Activated CD4-positive, alpha-beta T cell treated with anti-CD3 and anti-CD28 coated beads, Interleukin-2, amount 10 ng/mL, durations not matched to agents 24 days and 14 days (primary cell): ENCODE measurements at places on chromosomes 5 and 9. TPM values are rescaled to one million over a fixed set of nuclear protein-coding genes. Genes with fewer than 3 reads are reported as not detected.

DNA sequence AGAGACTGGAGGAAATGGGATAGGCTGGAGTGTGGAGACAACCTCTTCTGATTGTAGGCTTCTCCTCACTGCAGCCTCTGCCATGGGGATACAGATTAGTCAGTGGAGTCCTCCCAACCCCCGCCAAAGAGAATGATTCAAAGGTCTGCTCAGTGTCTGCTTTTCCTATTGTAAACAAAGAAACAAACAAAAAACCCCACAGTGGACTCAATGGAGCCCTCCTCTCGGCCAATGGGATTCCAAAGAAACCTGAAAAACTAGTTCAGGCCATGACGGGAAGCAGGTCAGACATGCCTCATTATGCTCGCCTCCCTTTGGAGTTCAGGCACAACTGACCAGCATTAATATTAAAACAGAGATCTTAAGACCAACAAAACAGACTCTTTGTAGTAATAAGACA lies 85.8 kb downstream of the SEC61B start:
- no peak for DNase-seq

GRCh38 chr9:93148721-93149120 lies 14.7 kb upstream of the NINJ1 start:
- DNase-seq, result no peak

- no peak for DNase-seq
These were observed 373.9 kb downstream of the CHSY3 start for GRCh38 chr5:130278136-130278535.

Gene WDR41
- total RNA-seq, result 30.9 and 32.6 TPM in 2 replicates

Gene AMBP
- not detected in 2 replicates for total RNA-seq

Gene PCDHGA10
- total RNA-seq, result 0.07 and 0.21 TPM in 2 replicates

DNA sequence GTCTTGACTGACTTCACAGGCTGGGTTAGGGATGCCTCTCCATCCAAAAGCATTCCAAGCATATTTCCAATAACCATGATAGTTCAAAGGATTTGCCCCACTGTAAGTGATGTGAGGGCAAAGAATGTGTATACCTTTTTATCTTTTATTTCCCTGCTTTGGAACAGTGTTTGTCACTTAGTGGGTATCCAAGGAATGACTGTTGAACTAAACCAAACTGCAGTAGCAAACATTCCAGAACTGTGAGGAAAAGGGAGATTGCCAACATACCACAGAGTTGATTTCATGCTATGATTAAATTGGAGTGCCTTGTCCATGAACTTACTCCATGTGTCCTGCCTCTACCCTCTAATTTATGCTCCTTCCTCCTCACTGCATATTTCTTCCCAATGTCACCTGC lies 400.0 kb downstream of the KIAA0825 start:
- no peak for DNase-seq

- peak; percentile 60 for DNase-seq
These were observed 488 bp downstream of the COL15A1 start for GRCh38 chr9:98944057-98944733.

Gene CDH12
- total RNA-seq, result not detected in 2 replicates

Gene SPEF2
- 5.5 and 5.8 TPM in 2 replicates for total RNA-seq

DNA sequence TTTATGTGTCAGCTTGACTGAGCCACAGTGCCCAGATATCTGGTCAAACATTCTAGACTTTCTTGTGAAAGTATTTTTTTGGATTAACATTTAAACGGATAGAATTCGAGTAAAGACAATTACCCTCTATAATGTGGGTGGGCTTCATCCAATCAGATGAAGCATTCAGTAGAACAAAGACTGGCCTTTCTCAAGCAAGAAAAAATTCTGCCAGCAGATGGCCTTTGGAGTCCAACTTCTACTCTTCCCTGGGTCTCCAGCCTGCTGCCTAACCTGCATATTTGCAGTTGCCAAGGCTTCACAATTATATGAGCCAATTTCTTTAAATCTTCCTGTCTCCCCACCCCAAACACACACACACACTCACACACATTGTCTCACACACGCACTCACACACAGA lies 86.4 kb downstream of the MED10 start:
- DNase-seq, result peak; percentile 67

Gene KLF4
- 1.0 and 1.2 TPM in 2 replicates for total RNA-seq

Gene PTGS1
- total RNA-seq, result 0.26 and 0.28 TPM in 2 replicates

DNA sequence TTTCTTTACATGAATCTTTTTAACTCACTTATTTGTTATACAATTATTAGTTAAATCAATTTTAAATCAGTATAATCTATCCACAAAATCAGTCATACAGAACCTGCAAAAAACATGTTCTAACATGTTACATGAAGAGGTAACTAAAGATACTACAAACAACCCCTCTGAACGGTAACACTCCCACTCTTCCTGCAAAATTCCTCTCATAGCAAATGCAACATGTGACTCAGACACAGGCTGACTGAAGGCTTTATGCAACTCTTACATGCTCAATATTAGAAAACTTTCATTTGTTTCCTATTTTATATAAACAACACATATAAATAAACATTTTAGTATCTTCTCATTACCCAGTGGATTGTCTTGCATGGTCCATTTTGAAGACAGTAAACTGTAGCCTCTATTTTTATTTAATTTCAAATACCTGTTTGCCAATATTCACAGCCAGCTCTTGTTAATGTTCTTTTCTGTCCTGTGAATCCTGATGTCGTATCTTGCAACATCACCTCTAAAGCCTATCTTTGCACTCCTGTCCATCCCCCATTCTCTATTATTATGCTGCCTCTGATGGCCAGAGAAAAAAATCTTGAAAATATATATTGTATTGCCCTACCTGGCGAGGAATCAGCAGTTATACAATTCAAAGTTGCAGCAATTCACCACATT lies 100.5 kb upstream of the CCDC152 start:
- DNase-seq, result no peak

DNA sequence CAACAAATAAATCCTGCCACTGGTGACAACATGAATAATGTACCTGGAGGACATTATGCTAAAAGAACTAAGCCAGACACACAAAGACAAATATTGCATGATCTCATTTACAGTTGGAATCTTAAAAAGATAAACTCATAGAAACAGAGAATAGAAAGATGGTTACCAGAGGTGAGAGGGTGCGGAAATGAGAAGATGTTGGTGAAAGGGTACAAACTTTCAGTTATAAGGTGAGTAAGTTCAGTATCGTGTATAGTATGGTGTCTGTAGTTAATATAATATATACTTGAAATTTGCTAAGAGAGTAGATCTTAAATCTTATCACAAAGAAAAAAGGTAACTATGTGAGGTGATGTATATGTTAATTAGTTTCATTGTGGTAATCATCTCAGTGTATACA lies 63.3 kb downstream of the PRRC1 start:
- no peak for DNase-seq

GRCh38 chr9:32344551-32345182 lies 39.8 kb upstream of the ACO1 start:
- peak; percentile 68 for DNase-seq

GRCh38 chr5:132183723-132184122 lies 43.9 kb downstream of the P4HA2 start:
- no peak for DNase-seq

Gene NXNL2
- total RNA-seq, result not detected in 2 replicates

Gene FOXI1
- total RNA-seq, result 0.09 TPM in 1 of 2 replicates, not detected in the other

GRCh38 chr5:32168460-32169033 lies 5.6 kb downstream of the GOLPH3 start:
- DNase-seq, result no peak

- no peak for DNase-seq
These were observed 249.6 kb downstream of the NSG2 start for GRCh38 chr5:174294891-174295620.

- DNase-seq, result no peak
These were observed 727 bp upstream of the ADRB2 start for GRCh38 chr5:148825716-148826052.

DNA sequence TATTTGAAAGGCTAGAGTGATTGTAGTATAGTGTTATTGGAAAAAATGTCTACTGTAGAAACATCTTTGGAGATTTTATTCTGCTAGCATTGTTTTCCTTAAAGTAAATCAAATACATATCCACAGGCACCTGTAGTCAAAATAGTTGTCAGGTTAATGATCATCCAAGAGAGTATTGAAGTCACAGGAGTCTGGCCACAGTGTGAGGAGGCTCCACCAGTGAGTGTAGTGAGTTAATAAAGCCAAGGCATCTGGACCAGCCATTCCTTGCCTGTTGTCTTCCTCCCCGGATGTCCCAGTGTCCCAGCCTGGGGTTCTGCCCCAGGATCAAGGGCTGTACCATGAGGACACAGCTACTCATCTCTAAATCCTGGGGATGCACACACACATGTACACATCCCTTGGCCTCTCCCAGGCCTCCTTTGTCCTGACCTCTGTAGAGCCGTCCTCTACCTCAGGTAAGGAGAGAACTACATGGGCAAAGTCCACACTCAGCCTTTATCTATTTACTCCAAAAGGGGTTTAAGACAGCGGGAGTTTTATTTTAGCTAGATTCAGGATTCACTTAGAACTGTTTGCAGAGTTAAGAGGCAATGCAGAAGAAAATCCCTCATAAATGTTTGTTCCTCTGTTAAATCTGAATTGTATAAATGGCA lies 3.7 kb downstream of the PIK3R1 start:
- DNase-seq, result no peak

Gene NR5A1
- not detected in 2 replicates for total RNA-seq

DNA sequence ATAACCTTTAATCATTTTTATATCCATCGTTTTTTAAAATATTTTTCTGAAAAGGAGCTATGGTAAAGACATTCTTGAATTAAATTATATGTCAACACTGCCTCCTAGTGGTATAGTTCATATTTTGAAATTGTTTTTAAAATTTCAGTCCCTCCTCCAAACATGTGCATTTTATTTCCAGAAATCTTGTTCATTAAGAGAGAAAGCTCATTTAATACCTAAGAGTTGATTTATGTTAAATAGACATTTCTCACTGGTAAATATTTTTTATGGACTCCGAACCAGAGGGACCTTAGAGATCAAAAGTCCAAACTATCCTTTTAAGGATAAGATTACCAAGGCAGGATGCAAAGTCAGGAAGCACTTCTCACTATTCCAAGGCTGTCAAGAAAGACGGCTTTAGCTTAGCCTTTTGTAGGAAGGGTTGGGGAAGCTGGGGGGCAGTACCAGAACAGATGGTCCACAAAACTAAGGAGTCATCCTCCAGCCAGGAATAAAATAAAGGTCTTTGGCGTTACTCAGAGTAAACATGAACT lies 21.6 kb downstream of the BHMT start:
- no peak for DNase-seq

Gene NSG2
- total RNA-seq, result not detected in 2 replicates

DNA sequence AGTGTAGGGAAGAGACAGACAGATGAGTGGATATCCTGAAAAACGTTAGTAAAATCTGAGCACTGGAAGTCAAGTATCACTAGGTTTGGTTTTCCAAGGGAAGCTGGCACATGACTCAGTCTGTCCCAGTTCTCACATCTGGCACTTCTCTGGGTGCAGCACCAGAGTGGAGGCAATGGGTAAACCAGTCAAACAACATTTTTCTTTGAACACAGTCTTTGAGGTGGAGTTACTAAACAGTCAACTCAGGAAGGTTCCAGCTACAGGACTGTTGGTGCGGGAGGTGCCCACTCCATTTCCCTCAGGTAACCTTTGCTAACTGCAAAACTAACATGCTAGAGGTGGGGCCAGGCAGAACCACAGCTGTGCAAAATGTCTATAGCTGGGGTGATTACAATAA lies 301.4 kb upstream of the RFX3 start:
- DNase-seq, result no peak

GRCh38 chr5:56833325-56833724 lies 18.0 kb downstream of the MAP3K1 start:
- DNase-seq, result no peak

GRCh38 chr5:74418709-74419108 lies 221.8 kb downstream of the ENC1 start:
- DNase-seq, result no peak

DNA sequence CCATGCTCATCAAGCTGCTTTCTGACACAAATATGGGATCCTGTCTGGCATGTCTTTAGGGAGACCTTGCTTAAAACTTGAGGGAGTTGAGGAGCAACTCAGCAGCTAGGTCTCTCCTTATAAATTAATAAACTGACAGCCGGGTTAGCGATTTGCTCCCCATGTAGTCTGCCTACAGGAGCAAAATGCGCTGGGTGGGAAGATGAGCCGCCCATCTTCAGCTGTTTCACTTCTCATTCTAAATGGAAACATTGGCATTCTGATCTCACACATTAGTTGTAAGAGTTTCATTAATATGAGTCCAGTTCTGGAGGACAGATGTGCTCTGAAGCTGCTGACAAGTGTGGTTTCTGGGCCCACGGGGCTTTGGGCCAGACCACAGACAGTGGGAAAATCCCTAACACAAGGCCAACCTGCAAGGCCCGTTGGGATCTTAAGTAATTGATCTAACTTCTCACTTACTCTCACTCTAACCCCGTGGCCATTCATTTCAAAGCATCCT lies 197.0 kb downstream of the MCTP1 start:
- DNase-seq, result peak; percentile 31

DNA sequence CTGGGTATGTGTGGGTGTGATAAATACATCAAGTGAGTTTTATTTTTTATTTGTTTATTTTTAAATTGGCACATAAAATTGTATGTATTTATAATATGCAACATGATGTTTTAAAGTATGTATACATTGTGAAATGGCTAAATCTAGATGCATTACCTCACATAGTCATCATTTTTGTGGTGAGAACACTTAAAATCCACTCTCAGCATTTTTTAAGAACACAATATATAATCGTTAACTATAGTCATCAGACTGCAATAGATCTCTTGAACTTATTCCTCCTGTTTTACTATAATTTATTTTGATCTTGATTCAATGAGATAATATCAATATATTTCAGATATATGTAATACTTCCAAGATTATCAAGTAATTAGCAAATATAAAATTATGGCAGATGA lies 93.9 kb upstream of the ALDH1A1 start:
- DNase-seq, result no peak

- no peak for DNase-seq
These were observed 18.9 kb downstream of the RPS23 start for GRCh38 chr5:82259172-82259800.

DNA sequence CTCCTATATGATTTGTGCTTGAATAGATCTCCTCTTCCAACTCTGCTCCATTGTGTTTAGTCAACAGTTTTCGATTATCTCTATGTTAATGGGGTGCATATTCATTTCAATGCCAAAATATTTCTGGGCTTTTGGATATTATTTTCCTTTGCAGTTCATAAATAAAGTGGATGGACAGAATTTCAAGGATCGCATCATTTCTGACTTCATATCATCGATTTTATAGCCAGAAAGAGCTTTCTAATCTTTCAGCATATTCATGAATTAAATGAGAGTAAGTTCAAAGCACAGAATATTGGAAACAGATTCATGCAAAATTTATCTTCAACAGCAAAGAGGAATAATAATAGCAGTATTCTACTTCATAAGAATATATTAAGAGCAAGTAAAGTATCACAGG lies 60.0 kb upstream of the MINAR2 start:
- DNase-seq, result no peak
